ENCODE measurements at places on chromosomes 5 and 9.

- no peak for DNase-seq
These were observed 113.6 kb upstream of the RAPGEF1 start for GRCh38 chr9:131853434-131853833.

DNA sequence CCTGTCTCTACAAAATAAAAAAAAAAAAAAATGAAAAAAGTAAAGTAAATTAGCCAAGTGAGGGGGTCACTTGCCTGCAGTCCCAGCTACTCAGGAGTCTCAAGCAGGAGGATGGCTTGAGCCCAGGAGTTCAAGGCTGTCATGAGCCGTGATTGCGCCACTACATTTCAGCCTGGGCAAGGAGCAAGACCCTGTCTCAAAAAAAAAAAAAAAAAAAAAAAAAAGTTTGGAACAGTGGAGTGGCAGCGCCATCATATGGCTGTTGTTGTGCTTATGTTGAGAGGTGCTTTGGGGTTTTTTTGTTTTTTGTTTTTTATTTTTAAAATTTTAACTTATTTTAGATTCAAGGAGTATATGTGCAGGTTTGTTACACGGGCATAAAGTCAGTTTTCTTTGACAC lies 3.6 kb downstream of the BRIX1 start:
- DNase-seq: no peak

DNA sequence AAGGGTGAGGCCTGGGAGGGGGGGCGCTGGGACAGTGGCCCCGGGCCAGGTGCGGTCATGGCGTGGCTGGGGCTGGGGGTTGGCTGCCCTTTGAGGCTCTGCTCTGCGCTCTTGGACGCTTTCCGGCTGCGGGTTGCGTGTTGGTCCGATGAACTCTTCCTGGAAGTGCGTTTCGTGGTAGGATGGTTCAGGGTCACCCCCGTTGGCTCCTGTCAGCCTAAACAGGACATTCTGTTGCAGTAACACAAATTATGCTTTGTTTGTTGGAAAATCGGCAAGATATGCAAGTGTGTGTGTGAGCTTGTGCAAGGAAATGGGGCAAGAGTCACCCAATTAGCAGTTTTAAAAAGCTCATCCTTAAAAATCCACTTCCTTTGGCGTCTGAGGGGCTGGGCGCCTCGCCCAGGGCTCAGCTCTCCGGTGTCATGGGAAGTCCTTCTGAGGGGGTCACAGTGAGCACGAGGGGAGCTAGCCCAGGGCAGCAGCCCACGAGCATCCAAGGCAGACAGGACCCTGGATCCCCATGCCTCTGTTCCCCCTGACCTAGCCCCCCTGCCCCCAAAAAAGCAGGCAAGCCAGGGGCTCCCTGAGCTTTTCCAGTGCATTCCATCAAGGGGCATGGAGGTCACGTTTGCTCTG lies 22.2 kb upstream of the RNU6ATAC start:
- no peak for DNase-seq

GRCh38 chr5:139861021-139861888 lies 65.6 kb downstream of the PSD2 start:
- DNase-seq: no peak

DNA sequence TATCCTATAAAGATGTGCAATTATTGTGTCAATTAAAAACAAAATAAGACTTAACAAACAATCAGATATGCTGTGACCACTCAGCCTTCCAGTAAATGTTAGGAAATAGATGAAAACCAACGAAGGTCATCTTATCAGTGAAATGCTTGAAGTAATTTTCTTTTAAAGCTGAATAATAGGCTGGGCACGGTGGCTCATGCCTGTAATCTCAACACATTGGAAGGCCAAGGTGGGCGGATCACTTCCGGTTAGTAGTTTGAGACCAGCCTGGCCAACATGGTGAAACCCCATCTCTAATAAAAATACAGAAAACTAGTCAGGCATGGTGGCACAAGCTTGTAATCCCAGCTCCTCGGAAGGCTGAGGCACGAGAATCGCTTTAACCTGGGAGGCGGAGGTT lies 31.2 kb downstream of the NLN start:
- no peak for DNase-seq

- no peak for DNase-seq
These were observed 3.2 kb upstream of the ADRA1B start for GRCh38 chr5:159913048-159913447.

DNA sequence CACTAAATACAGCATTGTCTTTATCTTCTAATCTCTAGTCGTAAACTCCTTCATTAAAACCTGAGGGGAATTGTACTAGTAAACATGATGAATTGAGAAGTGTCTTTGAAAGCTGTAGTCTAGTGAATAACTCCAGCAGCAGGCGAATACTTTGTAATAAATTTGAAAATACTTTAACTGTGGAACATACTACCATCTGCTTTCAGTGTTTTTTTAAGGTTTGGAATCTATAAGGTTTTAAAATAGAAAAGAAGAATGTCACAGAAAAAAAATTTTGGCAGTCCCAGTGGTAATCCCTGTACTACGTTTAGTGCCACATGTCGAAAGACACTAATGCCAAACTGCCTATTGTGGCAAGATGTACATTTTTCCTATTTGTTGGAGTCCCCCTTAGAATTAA lies 379.0 kb upstream of the NUDT12 start:
- no peak for DNase-seq

GRCh38 chr5:173327948-173328843 lies at the start of gene STC2:
TSS of gene STC2 (minus strand) at chr5:173328414. CDS start at chr5:173328193, 221 bp downstream.
- peak; percentile 38 for DNase-seq

DNA sequence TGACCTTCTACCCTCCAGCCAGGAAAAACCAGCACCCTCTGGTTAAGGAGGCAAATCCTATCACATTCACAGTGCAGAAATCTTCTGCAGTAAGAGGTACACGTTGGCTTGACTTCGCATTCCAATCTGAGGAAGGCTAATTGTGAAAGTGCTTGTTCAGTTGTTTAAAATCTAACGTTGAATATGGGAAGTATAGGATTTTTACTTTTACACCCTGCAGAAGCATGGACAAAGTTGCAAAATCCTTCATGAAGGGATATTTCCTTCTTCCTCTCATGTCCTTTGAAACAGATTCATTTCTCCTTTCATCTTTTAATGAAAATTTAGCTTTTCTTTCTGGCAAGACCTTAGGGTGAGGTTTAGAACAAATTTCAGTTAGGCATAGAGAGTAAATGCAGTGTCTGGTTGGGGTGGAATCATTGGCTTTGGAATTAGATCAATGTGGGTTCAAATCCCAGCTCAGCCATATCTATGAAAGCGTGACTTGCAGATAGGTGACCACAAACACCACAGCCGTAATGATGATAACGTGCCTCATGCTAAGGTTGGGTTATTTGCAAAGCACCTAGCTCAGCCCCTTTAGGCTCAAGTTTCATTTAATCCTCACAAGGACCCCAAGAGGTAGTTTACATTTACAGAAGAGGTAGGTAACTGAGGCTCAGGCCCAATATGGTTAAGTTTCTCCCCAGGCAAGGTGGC lies 42.2 kb upstream of the C5orf58 start:
- DNase-seq: no peak

DNA sequence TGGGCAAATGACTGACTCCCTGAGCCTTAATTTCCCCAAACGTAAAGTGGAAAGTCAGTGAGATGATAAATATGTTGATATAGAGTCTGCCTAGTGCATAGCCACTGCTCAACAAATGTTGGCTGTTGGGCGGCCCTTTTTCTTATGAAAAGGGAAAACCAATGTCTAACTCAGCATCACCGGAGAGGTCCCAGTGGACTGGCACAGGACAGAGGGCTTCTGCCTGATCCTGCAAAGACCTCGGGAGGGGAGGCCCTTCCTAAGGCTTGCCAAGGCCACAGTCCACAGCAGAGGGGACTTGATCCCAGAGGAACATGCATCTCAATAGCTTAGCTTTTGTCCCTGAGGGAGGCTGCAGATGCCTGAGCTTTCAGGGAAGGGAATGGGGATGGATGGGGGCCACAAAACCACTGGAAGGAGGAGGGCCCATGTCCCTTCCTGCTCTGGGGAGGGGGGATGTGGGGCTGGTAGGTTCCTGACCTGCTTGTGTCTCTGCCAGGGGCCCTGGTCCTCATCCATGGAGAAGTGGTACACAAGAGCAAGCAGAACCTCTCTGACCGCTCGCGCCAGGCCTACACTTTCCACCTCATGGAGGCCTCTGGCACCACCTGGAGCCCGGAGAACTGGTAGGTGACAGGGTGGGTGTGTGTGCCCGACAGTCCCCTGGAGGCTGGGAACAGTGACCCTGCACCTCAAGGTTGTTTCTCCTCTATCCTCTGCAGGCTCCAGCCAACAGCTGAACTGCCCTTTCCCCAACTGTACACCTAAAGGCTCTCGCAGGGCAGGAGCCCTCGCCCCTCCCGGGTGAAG lies 6.3 kb downstream of the DOLK start:
- DNase-seq: no peak

DNA sequence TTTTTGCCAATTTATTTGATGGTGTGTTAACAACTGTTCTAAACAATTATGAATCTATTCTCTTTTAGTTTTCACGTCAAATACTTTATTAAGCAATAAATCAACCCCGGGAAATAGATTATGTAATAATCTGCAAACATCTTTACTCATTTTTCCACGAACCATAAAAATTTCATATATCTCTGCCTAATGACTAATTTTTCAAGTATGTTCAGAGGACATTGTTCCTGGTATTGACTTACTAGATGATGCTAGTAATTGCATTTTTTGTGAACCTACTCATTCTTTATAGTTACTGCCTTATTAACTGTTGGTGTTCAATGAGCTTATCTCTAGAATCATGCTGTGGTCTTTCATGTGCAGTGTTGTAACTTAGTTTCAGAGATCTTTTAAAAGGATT lies 41.0 kb upstream of the FBN2 start:
- DNase-seq: no peak

GRCh38 chr5:14777187-14777586 lies 94.4 kb downstream of the ANKH start:
- no peak for DNase-seq

- no peak for DNase-seq
These were observed 31.6 kb downstream of the TNFSF8 start for GRCh38 chr9:114898741-114899140.

DNA sequence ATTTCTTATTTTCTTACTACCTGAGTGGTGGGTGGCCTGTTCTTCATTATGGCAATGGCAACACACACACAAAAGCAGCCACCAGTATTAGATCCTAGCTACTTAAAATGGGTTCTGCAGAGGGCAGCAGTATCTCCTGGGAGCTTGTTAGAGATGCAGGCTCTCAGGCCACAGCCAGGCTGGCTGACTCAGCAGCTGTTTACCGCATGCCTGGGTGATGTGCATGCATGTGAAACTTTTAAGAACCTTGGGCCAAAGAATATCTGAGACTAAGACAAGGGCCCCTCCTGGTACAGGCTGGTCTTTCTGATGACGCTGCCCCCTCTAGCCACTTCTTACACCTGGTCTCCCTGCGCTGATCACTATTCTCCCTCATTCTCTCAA lies 399.0 kb downstream of the MED10 start:
- no peak for DNase-seq

GRCh38 chr9:11158676-11159075 lies 545.9 kb upstream of the PTPRD start:
- DNase-seq: no peak

DNA sequence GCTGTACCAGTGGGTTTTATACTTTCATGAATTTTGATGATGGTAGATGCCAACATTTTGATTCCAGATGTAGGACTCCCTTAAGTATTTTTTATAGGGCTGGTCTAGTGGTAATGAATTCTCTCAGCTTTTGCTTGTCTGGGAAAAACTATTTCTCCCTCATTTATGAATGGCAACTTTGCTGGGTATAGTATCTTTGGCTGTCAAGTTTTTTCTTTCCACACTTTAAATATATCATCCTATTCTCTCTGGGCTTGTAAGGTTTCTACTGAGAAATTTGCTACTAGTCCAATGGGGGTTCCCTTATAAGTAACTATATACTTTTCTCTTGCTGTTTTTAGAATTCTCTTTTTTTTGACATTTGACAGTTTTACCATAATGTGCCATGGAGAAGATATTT lies 629.3 kb downstream of the NR2F1-AS1 start:
- no peak for DNase-seq

DNA sequence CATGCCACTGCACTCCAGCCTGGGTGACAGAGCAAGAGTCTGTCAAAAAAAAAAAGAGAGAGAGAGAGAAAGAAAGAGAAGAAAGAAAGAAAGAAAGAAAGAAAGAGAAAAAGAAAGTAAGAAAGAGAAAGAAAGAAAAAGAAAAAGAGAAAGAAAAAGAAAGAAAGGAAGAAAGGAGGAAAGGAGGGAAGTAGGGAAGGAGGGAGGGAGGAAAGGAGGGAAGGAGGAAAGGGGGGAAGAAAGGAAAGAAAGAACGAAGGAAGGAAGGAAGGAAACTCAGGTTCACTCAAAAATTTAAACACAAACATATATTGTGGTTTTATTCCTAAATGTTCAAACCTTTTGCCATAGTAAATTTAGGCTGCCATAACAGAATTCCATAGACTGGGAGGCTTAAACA lies 453.0 kb downstream of the SLCO4C1 start:
- no peak for DNase-seq

GRCh38 chr9:111599092-111599954 lies at the start of gene PTGR1:
TSS of gene PTGR1 (minus strand) at chr9:111599647. CDS start at chr9:111597422, 2,225 bp downstream.
- no peak for DNase-seq

DNA sequence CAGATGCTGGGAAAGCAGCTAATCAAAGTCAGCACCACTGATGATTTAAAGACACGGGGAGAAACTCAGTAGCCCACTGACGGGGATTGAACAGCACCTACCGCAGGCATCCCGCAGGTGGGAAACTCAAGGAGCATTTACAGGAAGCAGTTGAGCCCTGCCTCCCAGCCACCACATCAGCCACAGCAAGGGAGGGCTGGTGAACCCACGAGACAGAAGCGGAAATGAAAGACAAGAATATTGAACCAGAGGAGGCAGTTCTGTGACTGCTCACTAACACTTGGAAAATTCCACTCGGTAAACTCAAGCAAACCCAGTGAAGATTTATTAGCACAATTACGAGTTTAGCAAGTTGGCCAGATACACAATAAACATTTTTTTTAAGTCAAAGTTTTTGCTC lies 10.6 kb upstream of the FAM163B start:
- DNase-seq: no peak

- DNase-seq: no peak
These were observed 34.4 kb upstream of the GLIPR2 start for GRCh38 chr9:36101916-36102741.

GRCh38 chr9:84793251-84793650 lies 123.7 kb downstream of the NTRK2 start:
- DNase-seq: no peak

GRCh38 chr5:87004101-87004500 lies 263.6 kb upstream of the RASA1 start:
- DNase-seq: no peak

DNA sequence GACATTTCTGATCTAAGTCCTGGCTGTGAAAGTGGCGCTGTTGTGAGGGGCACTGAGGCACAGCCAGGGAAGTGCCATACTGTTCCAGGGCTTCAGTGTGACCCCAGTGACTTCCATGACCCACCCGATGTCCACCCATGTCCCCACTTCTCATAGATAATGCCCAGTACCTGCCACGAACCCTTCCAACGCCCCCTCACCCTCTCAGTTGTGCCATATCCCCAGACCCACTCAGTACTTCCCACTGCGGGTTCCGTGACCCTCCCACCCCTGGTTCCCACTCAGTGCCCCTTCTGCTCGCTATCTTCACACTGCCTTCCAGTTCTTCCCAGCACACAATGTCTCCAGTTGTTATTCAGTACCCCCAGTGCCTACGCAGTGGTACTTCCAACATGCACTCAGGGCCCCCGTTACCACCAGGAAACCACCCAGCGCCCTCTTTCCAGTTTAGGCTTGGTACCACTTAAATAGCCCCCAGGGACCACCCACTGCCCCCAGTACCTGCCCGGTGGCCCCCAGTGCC lies 30.7 kb upstream of the PSD2 start:
- no peak for DNase-seq
